ENCODE measurements at places on chromosomes 3 and 15.

DNA sequence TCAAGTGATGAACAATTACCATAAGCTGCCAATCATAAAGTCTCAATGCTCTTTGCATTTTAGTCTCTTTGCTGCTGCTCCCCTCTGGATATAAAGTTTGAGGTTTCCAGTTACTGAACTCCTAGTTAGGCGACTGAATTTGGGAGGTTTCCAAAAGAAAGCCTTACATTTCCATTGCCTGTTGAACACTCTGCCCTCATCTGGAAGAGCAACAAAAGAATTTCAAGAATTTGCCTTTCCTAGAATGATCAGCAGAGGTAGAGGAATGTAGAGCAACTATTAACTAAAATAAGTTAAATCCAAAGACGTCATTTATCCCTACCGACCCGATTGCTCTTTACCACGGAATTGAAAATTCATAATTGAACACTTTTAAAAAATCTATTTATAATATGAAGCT lies 53.4 kb upstream of the PRICKLE2 start:
- no peak for DNase-seq

DNA sequence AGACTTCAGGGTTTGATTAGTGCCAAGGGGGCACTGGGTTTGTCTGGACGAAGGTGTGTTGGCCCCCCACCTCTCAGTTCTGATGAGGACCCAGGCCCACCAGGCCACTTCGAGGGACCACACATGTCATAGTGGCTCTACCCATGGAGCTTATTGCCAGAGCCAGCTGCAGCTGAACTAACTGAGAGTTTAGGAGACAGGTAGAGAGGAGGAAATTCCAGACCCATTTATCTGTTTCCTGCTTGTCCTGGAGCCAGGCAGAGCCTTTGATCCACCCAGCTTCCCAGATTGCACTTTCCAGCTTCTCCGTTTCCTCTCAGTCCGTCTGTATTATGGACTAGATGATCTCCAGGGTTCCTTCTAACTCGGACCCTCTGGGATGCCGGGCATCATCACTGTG lies 20.9 kb downstream of the SLC24A1 start:
- no peak for DNase-seq

DNA sequence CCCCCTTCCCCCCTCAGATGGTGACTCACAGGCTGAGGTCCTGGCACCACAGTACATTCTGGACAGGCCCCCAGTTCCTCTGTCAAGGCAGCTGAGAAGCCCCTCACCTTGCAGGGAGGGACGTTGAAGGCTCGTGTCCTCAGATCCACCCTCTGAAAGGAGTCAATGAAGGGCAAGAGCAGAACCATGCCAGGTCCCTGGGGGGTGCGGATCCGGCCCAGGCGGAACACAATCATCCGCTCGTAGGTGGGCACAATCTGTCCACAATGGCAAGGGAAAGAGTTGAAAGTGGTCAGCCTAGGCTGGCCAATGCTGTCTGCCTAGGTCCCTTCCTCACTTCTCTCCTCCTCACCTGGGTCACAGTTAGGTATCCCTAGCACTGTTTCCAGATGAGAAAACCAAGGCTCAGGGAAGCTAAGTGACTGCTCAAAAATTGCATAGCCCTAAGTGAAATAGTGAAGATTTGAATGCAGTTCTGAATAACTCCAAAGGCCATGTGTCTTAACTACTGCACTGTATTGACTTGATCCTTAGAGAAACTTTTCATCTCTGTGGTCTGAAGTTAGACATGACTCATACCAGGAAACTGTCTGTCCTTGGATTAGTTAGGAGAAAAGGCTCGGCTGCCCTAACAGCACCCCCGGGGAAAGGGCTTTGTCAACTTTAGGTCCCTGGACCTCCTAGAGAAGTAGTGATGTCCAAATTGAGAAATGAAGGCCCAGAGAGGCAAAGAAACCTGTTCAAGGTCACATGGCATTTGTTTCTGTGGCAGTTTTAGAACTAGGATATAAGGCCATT lies 2.9 kb downstream of the STOML1 start:
- no peak for DNase-seq

- DNase-seq = peak; percentile 32
Measured at GRCh38 chr3:16888785-16889607, 4.2 kb downstream of the PLCL2 start.

DNA sequence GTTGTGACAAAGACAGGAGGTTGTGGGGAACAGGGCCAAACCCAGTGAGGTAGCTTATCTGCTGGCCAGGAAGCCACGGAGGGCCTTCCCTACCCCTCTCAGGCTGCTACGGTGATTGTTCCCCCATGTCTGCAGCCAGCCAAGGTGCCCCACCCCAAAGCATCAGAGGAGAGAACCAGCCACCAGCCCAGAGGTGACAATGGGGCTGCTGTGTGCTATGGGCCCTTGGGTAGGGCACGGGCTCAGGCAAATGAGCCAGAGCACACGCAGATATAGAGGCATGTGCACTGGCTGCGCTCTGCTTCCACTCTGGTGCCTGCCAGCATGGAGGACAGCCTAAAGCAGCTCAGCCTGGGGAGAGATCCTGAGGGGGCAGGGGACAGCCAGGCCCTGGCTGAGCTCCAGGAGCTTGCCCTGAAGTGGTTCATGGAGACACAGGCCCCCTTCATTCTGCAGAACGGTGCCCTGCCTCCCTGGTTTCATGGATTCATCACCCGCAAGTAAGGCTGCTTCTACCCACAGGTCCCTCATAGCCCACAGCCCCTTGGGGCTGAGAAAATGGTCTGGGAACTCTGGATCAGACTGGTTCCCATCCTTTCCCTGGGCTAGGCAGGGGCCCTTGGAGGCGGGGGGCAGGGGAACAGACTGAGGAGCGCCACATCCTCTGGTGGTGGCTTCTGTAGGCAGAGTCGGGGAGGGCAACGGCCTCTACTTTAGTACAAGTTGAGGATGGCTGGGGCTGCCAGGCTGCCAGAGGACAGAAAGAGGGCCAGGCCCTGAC lies at the start of gene SH2D7:
Gene SH2D7, plus strand, starts transcription at position 301 of the 781 bp plus-strand sequence. Its CDS starts 24 bp downstream, at position 325.
- no peak for DNase-seq

- no peak for DNase-seq
Measured at GRCh38 chr3:40355410-40355809, 31.6 kb upstream of the ENTPD3 start.

DNA sequence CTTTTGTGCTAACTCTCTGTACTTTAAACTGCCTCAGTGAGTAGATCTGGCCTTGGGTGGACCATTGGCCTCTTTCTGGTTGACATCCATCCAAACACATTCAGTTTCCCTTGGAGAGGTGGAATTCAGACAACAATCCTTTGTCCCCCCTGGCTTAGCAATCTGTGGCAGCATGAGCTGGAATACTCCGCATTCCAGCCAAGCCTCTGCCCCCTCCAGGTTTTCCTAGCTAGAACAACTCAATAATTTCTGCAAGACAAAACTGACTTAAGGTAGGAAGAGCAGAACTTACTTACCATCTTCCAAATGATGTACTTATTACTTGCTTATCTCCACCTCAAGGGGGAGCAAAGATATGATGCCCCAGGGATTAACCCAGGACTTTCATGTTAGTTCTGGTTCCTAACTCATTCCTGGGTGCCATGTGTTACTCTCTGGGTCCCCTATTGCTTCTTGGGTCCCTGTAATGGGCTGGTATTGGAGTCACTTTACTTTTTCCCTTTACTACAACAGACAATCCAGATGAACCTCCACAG lies 21.8 kb upstream of the IL16 start:
- no peak for DNase-seq

Measured in activated T-helper 1 cell treated with anti-CD3 and anti-CD28 coated beads, Interleukin-12 subunit alpha, Interleukin-12 subunit beta, Interleukin-2, Interleukin-4 antibody, amounts not matched to agents 30 ng/mL and 10 ng/mL and 1 ng/mL, durations not matched to agents 14 hours and 24 hours and 36 hours (primary cell).